Stimulated activated CD4-positive, alpha-beta T cell treated with anti-CD3 and anti-CD28 coated beads, Interleukin-15, amount 100 ng/mL, for 24 hours (primary cell): ENCODE measurements at places on chromosomes 2 and 18.
A peak's percentile ranks its signal among the peaks of the same experiment; 100 is the strongest.

DNA sequence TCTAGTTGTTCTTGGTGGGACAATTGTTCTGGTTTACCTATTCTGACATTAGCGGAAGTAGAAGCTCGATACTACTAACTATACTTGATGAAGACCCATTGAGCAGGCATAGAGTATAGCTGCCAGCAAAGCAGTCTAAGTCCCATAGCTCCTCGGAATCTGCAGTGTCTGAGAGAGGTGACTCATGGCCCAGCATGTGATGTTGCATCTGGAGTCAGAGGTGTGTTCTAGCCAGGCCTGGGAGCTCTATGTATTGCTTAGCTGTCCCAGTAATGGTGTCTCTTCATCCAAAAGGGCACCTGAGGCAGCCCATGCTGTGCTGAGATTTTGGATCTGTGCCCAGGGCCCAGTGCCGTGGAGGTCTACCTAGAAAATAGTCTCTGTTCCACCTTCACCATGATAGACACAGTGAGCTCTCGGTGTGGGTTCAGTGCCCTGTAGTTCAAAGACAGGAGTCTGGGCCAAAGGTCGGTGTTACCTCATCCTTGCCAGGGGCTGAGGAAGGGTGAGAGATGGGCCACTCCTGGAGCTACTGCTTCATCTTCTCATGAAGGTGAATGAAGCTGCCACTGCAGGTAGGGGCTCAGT is 47.3 kb downstream of the MEX3C start:
- peak; percentile 50 for DNase-seq

GRCh38 chr2:238803996-238804870 is 43.7 kb upstream of the TWIST2 start:
- DNase-seq: no peak

DNA sequence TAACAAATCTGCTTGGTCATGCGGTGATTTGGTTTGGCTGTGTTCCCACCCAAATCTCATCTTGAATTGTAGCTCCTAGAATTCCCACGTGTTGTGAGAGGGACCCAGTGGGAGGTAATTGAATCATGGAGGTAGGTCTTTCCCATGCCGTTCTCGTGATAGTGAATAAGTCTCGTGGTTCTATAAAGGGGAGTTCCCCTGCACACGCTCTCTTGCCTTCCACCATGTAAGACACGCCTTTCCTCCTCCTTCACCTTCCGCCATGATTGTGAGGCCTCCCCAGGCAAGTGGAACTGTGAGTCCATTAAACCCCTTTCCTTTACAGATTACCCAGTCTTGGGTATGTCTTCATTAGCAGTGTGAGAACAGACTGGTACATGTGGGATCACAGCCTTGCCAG is 36.7 kb downstream of the TRABD2A start:
- peak; percentile 23 for DNase-seq

- DNase-seq: no peak
These were observed 295.1 kb downstream of the GALR1 start for GRCh38 chr18:77544792-77545191.

- no peak for DNase-seq
These were observed 300.7 kb downstream of the SP3 start for GRCh38 chr2:173664513-173664910.

DNA sequence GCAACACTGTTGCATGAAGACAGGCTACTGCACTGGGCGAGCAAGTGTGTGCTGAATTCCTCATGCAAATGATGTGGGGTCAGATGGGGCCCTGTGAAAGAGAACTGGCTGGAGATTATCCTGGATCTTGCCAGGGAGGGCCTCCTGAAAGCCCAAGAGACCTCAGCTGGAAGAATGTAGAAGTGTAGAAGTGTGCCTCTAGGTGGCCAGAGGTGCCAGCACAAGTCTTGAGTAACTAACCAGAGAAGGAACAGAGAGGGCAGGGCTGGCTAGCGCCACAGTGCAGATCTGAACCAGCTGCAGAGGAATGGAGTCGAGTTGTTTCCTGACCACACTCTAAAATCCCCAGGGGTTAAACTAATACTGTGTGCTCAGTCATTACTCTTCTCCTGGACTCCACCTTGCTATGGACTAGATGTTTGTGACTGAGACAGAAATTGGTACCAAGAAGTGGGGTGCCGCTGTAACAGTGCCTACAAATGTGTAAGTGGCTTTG is 399.3 kb downstream of the LRATD1 start:
- no peak for DNase-seq

- no peak for DNase-seq
These were observed 96.8 kb downstream of the PRKCE start for GRCh38 chr2:45748239-45748638.

GRCh38 chr2:144364944-144365738 is 154.8 kb downstream of the ZEB2 start:
- DNase-seq: no peak

- no peak for DNase-seq
These were observed 31.0 kb downstream of the CELF4 start for GRCh38 chr18:37534627-37535026.

DNA sequence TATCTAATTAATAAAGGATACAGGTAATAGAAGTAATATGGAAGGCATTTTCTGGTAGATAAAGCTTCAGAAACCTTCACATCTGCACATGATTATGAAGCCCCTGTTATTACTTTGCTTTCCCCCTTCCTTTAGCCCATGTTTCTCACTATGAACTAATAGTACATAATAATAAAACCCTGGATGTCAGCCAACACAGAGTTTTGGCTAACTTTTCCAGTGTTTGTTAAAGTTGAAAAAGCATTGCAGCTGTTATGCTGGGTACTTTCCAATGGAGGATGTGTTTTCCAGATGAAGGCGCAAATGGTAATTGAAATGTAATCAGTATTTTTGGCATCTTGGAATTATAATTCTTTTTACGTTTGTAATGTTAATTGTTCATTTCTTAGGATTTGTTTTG is 43.5 kb downstream of the SPTBN1 start:
- no peak for DNase-seq

GRCh38 chr2:64024259-64024949 is 5.2 kb upstream of the VPS54 start:
- DNase-seq: no peak

DNA sequence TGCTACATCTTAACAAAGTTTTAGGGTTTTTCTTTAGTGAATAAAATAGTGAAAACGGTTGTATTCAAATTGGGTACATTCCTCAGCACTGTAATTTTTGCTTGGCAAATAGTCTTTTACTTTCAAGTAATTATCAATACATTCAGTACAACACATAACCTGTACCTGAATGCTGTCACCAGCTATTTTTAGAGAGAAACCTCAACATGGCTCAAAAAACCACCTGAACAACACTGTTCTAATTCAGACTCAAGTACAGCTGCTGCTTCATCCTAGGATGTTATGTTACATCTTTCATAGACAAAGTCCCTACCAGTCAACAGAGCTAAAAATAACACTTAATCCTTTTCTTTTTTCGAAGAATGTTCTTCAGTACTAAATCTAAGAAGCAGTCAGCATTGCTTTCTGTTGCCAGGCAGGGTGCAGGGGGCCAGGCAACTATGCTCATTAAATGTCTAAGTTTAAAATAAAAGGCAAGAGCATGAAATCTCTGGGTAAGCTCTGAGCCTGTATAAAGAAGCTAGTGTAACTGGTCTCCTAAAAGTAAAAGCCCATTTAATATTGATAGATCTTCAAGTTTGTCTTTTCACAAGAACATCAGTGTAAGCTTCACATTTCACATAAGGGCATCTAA is 20.5 kb downstream of the PDIA6 start:
- no peak for DNase-seq

- DNase-seq: peak; percentile 73
These were observed 138.1 kb downstream of the PTGR3 start for GRCh38 chr18:75070625-75071483.

DNA sequence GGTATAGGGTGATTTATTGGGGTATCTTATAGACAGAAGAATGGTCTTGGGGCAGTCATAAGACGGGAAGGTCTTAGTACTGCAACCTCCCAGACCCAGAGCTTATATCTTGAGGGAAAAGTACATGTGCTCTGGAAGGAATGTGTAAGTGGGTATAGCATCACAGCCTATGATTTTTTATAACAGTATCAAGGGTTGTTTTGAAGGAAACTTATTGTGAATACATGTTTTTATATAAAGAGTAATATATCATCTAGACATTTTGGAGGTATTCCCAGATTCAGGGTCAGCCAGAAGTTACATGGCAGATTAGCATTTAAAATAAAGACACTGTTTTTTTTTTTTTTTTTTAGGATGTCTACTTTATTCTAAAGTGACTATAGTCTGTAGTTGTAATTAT is 47.6 kb upstream of the STON1 start:
- no peak for DNase-seq

- no peak for DNase-seq
These were observed 377.4 kb upstream of the CRIM1 start for GRCh38 chr2:35978218-35978617.

GRCh38 chr18:1020731-1021344 is 116.2 kb downstream of the ADCYAP1 start:
- no peak for DNase-seq
